ENCODE measurements at places on chromosomes 12 and 14.

- no peak for DNase-seq
These were observed 581.5 kb upstream of the TMEM132C start for GRCh38 chr12:127685491-127685890.

GRCh38 chr12:104654665-104655609, 198.2 kb downstream of the CHST11 start:
- no peak for DNase-seq

DNA sequence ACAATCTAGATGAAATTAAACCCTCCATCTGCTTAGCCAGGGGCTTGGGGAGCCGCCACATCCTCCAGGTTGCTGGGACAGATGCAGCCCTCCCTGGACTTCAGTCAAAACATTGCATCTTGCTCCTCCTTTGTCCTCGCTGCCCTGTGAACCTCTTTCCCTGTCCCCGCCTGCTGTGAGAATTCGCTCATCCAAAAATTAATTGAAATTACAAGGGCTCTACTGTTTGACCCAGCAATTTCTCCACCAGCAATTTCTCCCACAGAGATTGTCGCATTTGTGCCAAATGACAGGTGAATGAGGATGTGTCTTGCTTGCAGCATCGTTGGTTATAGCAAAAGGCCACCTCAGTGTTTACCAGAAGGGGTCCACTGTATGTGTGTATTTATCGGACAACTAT, 5.0 kb upstream of the POP5 start:
- DNase-seq, result no peak

- DNase-seq, result no peak
These were observed 7.4 kb downstream of the SMOC1 start for GRCh38 chr14:69886453-69887242.

DNA sequence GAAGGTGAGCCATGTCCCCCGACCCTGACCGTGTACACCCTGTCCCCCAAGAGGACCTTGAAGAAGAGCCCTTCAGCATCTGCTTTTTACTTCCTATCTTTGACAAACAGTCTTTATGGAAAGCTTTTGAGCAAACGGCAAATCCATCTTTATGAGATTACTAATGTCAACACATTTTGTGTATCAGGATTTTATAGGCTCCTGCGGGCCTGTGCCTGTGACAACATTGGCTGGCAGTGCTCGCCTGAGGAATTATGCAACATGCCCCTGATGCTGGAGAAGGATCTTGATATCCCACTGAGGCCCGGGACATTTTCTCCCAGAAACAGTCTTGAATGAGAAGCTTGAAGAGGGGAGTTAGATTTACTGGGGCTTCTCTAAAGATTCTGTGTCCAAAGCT, 416.5 kb downstream of the NRXN3 start:
- DNase-seq, result no peak

GRCh38 chr12:13947276-13947946, 34.0 kb downstream of the GRIN2B start:
- DNase-seq, result no peak

DNA sequence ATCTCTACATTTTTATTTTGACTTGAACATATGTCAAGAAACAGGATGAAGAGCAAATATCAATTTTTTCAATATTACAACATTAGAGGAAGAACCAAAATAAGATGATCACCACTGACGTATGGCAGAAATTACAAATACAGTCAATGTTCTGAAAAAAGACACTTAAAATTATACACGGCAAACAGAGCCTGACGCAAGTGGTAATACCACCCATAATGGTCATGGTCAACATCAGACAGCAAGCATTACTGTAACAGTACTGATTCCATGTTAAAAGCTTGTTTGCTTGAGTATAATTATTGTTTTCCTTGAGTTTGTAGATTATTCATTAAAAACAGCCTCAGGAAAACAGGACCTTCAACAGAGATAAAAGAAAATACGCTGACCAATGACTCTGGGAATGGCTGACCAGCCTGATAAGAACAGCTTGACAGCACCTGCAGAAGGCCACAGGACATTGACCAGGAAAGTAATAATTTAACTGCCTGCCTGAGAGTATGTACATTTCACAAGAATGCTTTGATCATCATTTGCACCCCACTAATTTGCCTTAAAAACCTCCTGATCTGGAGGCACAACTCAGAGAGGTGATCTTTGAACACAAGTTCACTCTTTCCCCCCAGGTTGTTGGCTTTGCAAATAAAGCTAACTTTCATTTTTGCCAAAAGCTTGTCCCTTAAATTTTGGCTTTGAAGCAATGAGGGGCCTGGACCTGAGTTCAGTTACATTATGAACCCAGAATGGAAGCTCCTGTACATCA, 187.3 kb downstream of the IPO8 start:
- no peak for DNase-seq

- DNase-seq, result no peak
These were observed 1542.6 kb downstream of the AACS start for GRCh38 chr12:126607867-126608266.

DNA sequence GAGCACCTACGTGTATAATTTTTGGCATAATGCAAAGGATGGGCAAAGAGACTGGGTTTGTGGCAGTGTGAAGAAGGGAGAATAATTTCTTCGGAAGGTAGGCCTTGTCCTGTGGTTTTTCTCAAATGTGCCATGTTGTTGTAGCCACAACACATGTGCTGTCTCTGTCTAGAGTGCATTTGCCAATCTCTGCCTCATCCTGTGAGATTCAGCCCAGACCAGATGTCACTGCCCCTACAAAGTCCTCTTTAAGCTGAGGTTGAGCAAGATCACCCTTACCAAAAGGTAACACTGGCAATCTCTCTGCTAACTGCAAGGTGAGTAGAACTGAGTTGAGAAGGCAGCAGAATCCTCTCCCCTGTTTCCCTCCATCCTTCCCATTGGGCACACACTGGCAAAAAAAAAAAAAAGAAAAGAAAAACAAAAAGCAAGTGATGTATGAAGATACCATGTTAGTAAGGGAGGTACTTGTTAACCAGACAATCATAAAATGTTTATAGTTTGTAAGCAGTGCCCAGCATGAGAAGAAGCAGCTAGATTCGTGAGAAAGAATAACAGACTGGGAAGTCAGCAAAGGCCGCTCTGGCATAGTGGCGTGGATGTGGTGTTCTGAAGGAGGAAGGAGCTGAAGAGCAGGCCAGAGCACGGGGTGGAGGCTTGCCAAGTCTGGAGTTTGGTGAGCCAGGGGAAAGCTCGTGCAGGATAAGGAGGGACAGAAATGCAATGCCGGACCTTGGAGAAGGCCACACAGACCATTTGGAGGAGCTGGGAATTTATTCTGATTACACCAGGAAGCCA, 18.9 kb downstream of the DYRK2 start:
- no peak for DNase-seq

GRCh38 chr12:5177731-5178130, 134.1 kb downstream of the KCNA5 start:
- DNase-seq, result no peak

- no peak for DNase-seq
These were observed 12.9 kb upstream of the CCDC196 start for GRCh38 chr14:66473223-66473622.

DNA sequence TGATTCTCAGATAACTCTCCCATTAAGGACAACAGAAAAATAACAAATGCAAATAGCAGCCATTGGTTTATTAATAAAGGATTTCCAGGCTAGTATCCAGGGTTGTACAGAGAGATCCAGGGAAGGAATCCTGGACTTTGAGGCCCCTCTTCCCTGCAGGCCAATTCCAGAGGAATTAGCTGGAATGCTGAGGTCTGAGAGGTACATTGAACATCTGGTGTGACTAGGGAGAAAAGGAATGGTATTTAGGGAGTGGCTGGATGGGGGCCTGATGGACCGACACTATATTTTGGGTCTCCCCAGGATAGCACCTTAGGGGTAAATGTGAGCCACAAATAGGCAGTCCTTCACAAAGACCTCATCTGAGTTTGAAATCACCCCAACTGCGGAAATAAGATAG, 924.5 kb downstream of the AACS start:
- DNase-seq, result no peak

GRCh38 chr14:105411985-105412770, 7.4 kb upstream of the MTA1 start:
- DNase-seq, result no peak

- DNase-seq, result no peak
These were observed 20.9 kb downstream of the FOS start for GRCh38 chr14:75299576-75299975.

GRCh38 chr14:92895352-92895878, 27.5 kb upstream of the CHGA start:
- DNase-seq, result no peak

GRCh38 chr12:106281056-106281782, 21.3 kb upstream of the TCP11L2 start:
- DNase-seq, result no peak

GRCh38 chr12:100207311-100207710, 6.7 kb downstream of the ACTR6 start:
- DNase-seq, result no peak

GRCh38 chr14:44712024-44712815, 205.1 kb upstream of the FSCB start:
- no peak for DNase-seq

GRCh38 chr12:42380733-42381132, 54.8 kb downstream of the PPHLN1 start:
- no peak for DNase-seq

- no peak for DNase-seq
These were observed 91.8 kb upstream of the ATP2B1 start for GRCh38 chr12:89800435-89800834.

GRCh38 chr14:85439696-85440328, 90.1 kb upstream of the FLRT2 start:
- no peak for DNase-seq

- DNase-seq, result no peak
These were observed 47.5 kb downstream of the CD163L1 start for GRCh38 chr12:7396418-7396817.
